Hindlimb muscle (tissue), 1 donor: ENCODE measurements at places on chromosomes 6 and 20. TPM values are rescaled to one million over a fixed set of nuclear protein-coding genes. Genes with fewer than 3 reads are reported as not detected.

The FRK gene
- 0.32 TPM for polyA plus RNA-seq

The NCOA6 gene
- 24.9 TPM for polyA plus RNA-seq

The RIMS4 gene
- polyA plus RNA-seq, result 9.0 TPM

The PLCB1 gene
- polyA plus RNA-seq, result 15.9 TPM

- no peak for DNase-seq
Measured at GRCh38 chr6:122369536-122369935, 29.9 kb upstream of the HSF2 start.
